Stimulated activated CD4-positive, alpha-beta T cell treated with anti-CD3 and anti-CD28 coated beads, Interleukin-1b, Interleukin-23, amount 100 ng/mL, for 1 hour (primary cell): ENCODE measurements at places on chromosomes 7 and 10.

- DNase-seq = no peak
Measured at GRCh38 chr10:18968159-18968558, 80.4 kb upstream of the MALRD1 start.

GRCh38 chr10:24553051-24553612, 170.6 kb downstream of the ARHGAP21 start:
- DNase-seq = no peak

GRCh38 chr7:24703296-24703695, 54.0 kb downstream of the GSDME start:
- no peak for DNase-seq

- DNase-seq = no peak
Measured at GRCh38 chr10:79448732-79449049, 3.3 kb upstream of the ZCCHC24 start.

GRCh38 chr7:21771266-21771665, 174.4 kb downstream of the CDCA7L start:
- no peak for DNase-seq

GRCh38 chr10:101856626-101857025, 13.0 kb upstream of the KCNIP2 start:
- DNase-seq = no peak

- no peak for DNase-seq
Measured at GRCh38 chr10:112558476-112559142, 111.6 kb downstream of the VTI1A start.

DNA sequence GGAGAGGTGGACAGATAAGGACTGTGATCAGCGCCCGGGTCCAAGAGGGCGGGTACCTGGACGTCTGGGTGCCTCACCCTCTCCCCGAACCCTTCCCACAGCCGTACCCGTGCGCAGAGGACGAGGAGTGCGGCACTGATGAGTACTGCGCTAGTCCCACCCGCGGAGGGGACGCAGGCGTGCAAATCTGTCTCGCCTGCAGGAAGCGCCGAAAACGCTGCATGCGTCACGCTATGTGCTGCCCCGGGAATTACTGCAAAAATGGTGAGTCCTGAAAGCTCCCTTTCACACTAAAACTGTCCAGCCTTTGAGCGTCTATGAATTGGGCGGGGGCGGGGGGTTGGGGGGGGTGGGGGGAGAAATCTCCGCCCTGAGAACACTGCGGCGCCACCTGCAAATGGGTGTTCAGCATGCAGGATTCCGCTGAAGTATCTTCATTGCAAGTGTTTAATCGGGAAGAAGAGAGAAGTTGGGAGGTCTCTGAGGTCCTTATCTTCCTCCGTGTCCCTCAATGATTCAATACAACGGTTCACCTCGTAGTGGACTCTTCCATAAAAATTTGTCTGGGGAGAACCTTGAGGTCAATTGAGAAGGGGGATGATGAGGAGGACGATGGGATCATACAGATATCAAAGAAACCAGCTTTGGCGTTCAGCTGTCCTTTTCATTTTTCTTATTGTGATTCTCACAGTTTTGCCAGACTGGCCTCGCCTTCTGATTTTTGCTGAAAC, 906 bp downstream of the DKK1 start:
- DNase-seq = no peak

DNA sequence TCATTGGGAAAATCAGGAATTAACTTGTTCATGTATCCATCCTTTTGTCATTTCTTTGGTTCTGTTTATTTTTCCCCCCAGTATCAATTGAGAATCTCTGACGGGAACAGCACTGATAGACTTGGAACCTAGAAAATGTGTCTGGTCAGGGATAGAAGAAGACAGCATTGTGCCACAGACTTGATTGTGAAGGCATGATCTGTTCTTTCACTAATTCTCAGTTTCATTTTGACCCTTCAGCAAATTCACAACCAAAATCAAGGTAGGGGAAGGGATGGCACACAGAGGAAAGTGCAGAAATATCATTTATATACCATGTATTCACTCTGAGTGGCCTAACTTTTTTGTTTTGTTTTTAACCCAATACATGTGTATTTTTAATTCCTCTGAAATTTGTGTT, 106.8 kb downstream of the WNT2 start:
- DNase-seq = no peak

GRCh38 chr10:132187430-132188138, 836 bp downstream of the DPYSL4 start:
- DNase-seq = no peak

- DNase-seq = no peak
Measured at GRCh38 chr7:103893350-103893749, 96.1 kb downstream of the RELN start.

GRCh38 chr10:73768881-73769280, 13.0 kb upstream of the CHCHD1 start:
- DNase-seq = peak; percentile 42

- DNase-seq = no peak
Measured at GRCh38 chr10:73262105-73262730, 9.8 kb upstream of the MRPS16 start.

DNA sequence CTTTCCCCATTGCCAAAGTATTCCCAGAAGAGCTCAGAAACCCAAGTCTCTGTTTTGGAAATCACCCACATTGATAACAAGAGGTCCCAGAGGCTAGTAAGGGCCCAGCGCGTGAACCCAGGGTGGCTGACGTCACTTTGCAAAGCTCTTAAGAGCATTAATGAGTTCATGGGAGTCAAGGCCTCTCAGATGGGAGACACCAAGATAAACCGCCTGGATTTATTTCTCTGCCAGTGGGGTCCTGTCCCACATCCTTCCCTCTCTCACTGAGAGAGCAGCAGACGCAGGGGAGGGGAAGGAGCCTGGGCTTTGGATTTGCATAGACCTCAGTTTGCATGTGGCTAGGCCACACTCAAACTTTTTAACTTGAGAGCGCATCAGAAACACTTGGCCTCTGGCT, 184.8 kb upstream of the PDE1C start:
- DNase-seq = no peak

- DNase-seq = no peak
Measured at GRCh38 chr7:5627745-5628547, 153.5 kb downstream of the RNF216 start.

DNA sequence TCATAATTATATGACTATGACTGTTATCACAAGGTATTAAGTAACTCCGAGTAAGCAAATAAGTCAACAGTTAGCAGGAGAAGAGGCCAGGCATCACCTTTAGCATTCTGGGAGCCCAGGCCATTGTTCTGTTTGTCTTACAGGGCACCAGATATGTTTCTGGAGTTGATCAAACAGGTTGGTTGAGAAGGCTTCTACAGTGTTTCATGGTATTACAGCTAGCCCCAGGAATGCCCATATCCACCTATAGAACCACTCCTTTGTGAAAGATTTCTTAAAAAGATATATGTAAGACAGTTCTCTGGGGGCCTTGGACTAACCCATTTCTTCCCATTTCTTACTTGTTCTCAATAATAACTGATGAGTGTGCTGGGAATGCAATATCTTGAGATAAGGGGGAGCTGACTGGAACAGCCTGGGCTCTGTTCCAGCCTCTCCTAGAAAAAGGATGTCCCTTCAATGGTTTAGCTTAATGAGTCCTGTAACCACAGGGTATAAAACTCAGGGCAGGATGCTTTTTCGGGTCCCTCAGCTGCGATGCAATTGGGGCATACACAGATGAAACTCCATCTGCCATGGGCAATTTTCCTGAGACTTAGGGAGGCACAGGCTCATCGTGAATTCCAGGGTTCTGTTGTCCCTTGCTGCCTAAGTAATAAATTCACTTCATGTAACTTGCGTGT, 286.4 kb downstream of the BAMBI start:
- no peak for DNase-seq

GRCh38 chr10:100143756-100144155, 42.1 kb downstream of the ERLIN1 start:
- no peak for DNase-seq

- no peak for DNase-seq
Measured at GRCh38 chr7:70457482-70457881, 674.5 kb upstream of the GALNT17 start.

DNA sequence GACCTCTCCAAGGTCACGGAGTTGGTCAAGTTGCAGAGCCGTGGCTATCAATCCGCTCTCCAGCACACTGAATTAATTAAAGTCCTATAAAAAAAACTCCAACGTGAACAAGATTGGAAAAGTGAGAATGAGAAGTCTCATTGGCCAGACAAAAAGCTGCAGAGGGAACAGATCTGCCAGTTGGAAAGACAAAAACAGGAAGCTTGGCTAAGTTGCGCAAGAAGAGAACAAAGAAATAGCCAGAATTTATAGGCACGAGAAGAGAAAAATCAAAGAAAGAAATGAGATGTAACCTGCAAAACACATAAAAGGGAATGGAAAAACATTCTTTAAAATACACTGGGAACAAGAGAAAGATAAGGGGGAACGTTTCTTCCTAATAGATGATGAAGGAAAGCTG, 45.7 kb upstream of the CRTAC1 start:
- no peak for DNase-seq

DNA sequence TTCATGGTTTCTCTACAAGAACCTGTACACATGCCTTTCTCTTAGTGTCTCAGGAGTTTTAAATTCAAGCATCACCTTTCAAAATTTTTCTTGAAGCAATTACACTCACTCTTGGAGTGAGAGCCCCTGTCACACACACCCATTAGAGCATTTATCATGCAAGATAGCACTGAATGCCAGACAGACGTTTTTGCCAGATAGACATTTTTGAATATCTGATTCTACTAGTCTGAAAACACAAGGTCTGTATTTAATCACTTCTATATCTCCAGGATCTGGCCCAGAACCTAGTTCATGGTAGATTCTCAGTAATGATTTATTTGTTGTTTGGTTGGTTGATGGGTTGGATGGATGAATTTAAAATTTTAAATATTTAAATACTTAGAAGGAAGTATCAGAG, 60.9 kb upstream of the PDE1C start:
- no peak for DNase-seq

DNA sequence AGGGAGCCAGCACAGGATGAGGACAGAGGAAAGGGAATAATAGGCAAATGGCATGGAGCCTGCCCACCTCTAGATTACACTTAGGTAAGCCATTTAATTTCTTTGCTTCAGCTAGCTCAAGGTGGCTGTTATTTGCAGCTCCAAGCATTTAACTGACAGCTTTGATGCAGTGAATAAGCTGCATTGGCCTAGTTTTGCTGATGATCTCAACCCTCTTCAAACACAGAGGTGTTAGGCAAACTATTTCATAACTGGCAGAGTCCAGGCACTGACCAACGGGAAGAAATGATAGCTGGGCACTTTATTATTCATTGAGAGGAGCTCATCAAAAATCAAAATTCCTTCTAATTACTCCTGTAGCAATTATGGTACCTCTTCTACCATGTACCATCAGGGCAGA, 317.4 kb downstream of the BMPER start:
- no peak for DNase-seq

DNA sequence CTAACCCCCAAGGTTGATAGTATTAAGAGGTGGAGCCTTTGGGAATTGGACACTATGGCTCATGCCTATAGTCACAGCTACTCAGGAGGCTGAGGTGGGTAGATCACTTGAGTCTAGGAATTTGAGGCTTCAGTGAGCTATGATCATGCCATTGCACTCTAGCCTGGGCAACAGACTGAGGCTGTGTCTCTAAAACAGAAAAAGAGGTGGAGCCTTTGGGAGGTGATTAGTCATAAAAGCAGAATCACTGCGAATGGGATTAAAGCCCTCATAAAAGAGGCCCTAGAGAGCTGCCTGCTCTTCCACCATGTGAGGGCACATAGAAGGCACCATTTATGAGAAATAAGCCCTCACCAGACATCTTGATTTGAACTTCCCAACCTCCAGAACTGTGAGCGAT, 81.9 kb downstream of the SKAP2 start:
- DNase-seq = no peak

DNA sequence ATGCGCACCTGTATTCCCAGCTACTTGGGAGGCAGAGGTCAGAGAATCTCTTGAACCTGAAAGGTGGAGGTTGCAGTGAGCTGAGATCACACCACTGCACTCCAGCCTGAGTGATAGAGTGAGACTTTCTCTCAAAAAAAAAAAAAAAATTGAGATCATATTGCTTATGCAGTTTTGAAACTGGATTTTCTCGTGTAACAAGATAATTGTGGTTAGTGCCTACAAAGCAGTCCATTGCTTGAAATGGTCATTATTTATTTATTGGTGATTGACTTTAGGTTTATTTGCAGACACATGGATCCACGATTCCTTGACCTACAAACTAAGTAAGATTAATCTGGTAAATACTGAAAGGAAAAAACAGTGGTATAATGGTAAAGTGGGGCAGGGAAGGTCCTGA, 149.8 kb downstream of the TAX1BP1 start:
- no peak for DNase-seq

DNA sequence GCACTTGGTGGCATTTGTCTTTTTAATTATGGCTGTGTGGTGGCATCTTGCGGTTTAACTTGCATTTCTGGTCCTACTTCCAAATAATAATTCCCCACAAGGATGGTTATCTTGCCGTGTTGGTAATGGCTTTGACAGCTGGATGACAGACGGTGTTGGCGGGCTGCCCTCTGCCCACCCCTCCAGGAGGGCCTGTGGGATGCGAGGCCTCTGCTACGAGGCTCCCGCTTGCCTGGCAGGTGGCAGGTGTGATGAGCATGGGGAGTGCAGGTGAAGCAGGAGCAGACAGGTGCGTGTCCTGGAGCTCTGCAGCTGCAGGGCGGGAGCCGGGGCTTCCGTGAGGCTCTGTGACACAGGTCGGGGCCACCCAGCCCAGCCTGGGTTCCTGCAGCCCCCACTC, 11.8 kb downstream of the INPP5A start:
- no peak for DNase-seq

GRCh38 chr7:128921866-128922440, 11.4 kb upstream of the KCP start:
- no peak for DNase-seq

GRCh38 chr10:24428410-24428782, 219.5 kb downstream of the KIAA1217 start:
- no peak for DNase-seq

DNA sequence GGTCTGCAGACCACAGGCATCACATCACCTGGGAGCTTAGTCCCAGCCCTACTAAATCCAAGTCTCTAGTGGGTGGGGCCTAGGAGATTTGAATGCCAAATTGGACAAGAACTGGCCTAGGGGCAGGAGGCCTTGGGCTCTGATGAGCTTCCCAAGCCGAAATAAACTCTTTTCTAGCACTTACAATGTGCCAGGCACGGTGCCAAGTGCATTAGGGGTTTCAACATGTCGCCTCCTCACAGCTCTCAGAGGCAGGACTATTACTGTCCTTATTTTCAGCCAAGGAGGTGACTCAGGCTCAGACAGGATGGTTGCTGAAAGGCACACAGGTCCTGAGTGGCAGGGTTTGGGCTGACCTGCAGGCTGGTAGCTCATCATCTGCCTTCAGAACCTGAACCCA, 9.2 kb upstream of the CPA1 start:
- no peak for DNase-seq
